ENCODE measurements at places on chromosomes 2 and 18.
A peak's percentile ranks its signal among the peaks of the same experiment; 100 is the strongest.

GRCh38 chr2:106020821-106021661 is 173.1 kb downstream of the UXS1 start:
- no peak for DNase-seq

DNA sequence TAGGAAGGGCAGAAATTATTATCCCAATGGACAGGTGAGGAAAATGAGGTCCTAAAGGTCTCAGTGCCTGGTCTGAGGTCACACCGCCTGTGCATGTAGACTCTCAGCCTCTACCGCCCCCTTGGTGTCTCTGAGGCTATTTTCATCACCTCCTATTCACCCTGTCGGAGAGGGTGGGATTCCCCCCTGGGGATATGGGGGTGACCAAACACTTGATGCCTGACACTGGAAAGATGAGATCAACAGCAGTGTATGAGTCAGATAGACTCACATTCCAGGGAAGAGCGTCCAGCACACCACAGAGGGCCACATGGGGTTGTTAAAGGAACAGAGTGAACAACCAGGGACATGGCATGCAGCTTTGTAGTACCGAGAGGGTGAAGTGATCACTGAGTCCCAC is 199.7 kb downstream of the SMAD2 start:
- no peak for DNase-seq

DNA sequence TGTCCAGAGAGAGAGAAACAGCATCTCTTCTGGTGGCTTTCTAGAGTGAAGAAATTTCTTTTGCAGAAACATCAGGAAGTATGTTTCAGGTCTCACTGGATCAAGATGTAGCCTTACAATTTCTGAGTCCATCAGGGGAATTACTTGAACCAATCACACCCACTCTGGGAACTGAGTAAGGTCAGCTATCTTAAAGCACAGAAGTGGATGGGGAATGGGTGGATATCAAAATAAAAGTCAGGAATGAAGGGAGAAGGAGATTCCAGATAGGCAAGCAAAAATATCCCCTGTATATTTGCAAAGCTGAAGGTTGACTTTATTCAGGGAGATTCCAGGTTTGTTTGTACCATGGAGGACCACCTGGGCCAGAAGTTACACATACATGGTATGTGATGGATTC is 188.0 kb downstream of the CYRIA start:
- DNase-seq: no peak

GRCh38 chr18:31585991-31586390 is 5.7 kb upstream of the TTR start:
- DNase-seq: no peak

DNA sequence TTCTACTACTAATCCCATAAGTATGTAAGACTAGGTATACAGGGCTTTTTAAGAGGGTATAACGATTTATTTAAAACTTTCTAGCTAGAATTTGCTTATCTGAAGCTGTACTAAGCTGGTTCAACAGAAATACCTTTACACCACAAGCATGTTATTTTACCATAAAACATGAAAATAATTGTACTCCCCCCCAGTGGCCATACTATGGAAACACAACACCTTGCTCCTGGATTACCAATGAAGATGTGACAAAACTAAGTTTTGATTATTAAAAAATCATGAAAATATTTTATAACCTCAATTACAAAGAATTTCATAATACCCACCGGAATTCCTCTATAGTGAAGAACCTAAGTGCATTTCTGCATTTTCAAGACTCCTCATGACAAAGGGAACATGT is 27.3 kb downstream of the LPIN2 start:
- DNase-seq: peak; percentile 38

- DNase-seq: no peak
Observed at GRCh38 chr2:238466243-238466756, 39.6 kb downstream of the ASB1 start.

DNA sequence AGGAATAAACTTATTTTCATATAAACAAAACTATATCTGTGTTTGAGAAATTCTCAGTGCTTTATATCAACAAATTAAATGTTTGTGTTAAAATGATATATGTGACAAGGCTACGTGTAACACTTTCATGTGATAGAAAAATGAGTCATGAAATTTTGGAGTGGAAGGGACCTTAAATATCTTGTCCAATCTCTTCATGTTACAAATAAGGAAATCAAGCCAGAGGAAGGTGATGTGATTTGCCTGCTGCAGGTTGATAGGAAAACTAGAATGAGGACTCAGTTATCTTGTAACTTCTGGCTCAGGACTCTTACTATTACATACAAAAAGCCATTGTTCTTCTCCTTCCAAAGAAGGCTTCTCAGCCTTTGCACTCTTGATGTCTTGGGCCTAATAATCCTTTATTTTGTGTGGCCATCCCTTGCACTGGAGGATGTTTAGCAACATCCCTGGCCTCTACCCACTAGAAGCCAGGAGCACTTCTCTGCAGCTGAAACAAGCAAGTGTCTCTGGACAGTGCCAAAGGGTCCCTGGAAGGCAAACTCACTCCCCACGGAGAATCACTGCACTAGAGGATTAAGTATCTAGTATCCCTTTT is 43.0 kb upstream of the NARS1 start:
- peak; percentile 52 for DNase-seq

DNA sequence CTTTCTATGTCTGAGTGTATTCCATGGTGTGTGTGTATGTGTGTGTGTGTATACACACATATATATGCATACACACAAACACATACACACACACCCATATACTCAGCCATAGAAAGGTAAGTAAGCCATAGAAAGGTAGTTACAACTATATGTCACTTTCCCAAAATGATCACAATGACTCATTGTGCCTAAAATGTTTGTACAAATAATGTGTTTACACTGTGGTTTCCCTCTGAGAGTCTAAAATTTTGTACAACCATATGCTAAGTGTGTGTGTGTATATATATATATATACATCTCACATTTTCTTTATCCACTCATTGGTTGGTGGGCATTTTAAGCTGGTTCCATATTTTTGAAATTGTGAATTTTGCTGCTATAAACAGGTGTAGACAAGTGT is 55.3 kb upstream of the CSRNP3 start:
- no peak for DNase-seq

DNA sequence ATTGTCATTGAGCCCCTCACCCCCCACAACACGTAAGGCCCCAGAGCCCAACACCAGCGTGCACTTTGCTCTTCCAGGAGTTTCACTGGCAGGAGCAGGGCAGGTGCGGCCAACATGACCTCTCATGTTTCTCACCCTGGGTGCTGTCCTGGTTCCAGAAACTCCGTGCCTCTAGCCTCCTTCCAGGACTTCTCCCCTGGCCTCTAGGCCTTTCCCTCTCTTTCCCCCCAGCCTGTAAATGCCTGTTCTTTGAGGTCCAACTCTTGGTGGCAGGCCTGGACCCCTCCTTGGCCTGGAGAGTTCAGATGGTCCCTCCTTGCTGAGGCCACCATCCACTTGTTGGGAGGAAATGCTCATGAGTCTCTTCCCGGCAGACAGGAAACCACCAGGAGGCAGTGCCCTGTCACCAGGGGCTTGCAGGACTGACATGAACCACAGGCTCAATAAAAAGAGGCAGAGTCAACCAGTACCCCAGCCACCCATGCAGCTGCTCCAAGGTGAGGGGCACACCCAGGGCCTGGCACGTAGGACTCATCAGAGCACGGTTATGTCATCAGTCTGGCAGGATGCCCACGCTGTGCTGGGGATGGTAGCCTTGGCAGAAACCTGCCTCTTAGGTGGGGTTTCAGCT is 1.5 kb downstream of the MALL start:
- DNase-seq: no peak

GRCh38 chr2:46493241-46493970 is 14.0 kb downstream of the TMEM247 start:
- DNase-seq: no peak

GRCh38 chr2:53769318-53769945 is 1.8 kb downstream of the CHAC2 start:
- DNase-seq: no peak

- DNase-seq: no peak
Observed at GRCh38 chr2:54073796-54074195, 41.6 kb upstream of the ACYP2 start.

DNA sequence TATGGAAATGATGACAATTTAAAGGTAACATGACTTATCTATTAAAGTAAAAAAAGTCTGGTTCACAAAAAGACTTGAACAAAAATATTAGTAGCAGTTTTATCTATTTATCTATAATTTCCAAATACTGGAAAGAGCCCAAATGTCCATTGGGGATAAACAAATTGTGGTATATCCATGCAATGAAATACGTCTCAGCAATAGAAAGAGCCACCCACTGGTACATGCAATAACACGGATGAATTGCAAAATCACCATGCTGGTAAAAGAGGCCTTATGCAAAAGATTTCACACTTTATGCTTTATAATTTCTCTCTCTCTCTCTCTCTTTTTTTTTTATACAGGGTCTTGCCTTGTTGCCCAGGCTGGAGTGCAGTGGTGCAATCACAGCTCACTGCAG is 91.4 kb upstream of the ASAP2 start:
- no peak for DNase-seq

- DNase-seq: no peak
Observed at GRCh38 chr2:216687646-216688045, 7.7 kb downstream of the IGFBP5 start.

DNA sequence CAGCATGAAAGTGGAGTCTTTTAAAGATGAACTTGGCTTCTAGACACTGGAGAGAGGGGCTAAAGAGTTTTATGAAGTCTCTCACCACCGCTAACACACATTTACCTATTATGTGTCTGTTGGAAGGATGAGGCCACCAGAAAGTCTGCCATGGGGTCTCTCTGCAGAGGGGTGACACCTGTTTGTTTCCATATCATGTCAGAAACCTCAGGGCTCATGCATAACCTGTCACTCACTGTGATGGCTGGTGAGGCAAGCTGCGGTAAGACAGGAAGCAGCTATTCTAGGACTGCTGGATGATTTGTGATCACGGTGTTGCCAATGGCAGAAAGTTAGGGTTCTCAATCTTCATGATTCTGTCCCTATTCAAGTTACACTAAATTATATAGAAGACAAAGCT is 60.8 kb upstream of the DNMT3A start:
- no peak for DNase-seq

DNA sequence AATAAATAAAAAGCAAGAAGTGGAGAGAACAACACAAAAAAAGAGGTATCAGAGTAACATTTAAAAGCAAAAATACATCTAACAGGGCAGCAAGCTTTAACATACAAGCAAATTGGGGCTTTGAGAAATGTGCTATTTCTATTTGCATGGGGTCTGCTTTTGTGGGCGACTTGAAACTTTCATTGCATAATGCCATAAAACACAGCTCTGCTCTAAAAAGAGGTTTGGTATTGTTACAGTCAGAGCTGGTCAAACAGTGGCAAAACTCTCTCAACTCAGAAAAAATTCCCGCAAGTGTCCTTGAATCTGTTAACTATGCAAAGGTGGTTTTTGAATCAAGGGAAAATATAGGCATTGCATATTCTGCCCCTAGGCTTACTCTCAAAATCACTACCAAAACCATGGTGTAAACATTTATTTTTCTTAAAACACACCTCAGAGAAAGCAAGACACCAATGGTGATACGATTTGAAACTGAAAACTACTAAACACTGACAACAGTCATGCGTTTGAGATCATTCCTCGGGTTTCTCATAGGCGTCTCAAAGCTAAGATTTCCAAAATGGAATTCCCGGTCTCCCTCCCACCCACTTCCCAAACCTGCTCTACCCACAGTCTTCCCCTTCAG is 45.5 kb downstream of the RNF152 start:
- no peak for DNase-seq

- DNase-seq: no peak
Observed at GRCh38 chr2:188324067-188324466, 32.4 kb downstream of the GULP1 start.

GRCh38 chr2:58928391-58928790 is 687.3 kb upstream of the FANCL start:
- no peak for DNase-seq

- no peak for DNase-seq
Observed at GRCh38 chr18:34159691-34160185, 65.0 kb downstream of the NOL4 start.

DNA sequence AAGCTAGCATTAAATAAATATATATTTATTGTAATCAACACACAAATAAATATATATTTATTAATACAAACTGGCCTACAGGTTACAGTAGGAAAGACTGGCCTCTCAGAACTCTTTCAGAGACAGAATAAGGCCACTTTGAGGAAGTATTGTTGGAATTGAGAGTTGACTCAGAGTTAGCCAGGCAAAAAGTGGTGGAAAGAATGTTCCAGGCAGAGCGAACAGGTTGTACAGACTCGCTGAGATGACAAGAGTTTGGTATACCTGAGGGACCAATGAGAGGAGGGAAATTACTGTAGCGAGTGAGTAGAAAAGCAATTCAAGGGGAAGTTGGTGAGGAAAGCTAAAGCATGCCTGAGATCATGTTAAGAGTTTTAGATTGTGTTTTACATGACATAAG is 19.0 kb upstream of the XDH start:
- DNase-seq: no peak

- no peak for DNase-seq
Observed at GRCh38 chr2:182621810-182622209, 94.2 kb upstream of the DNAJC10 start.

DNA sequence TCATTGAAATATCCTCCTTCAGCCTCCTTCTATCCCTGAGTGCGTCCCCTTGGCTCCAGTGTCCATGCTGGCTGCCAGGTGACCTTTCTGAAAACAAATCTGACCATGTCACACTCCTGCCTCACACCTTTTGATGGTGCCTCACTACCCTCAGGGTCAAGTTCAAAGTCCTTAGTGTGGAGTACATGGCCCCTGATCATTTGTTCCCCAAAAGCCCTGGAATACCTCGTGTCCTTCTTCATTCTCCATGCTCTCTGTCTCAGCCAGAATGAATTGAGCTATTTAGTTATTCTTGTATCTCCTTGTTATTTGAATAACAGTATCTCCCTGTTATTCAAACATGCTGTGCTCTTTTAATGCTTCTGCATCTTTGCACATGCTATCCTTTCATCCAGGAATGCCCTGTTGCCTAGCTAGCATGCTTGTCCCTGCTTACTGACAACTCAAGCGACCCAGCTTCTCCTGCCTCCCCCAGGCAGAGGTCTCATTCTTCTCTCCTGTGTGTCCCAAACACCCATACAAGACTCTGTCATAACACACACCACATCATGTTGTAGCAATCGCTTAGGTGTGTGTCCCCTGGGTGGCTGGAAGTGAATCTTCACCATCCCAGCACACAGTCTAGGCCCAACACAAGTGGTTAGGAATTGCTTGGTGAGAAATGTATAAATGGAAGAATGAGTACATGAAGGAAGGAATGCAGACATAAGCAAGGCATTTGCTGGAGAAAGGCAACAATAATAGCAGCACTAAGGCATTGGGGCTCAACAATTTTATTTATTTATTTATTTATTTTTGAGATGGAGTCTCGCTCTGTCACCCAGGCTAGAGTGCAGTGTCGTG is 144.0 kb downstream of the DDX1 start:
- DNase-seq: no peak

- no peak for DNase-seq
Observed at GRCh38 chr18:9082711-9083510, 19.6 kb upstream of the NDUFV2 start.

DNA sequence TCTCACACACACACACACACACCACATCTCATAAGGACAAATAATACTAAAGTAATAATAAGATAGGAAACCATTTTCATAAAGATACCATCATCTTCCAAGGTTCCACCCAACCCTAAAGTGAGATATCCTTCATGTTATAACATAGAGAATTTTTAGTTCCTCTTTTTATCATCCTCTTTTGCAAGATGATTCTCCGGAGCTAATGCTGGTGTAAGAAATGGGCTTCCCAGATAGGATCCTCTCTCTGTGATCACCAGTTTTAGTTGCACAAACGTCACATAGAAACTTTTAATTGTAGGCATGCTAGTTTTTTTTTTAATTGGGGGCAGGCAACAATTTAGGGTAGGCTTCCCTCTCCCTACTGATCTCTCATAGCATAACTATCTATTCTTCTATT is 49.6 kb downstream of the ARHGAP25 start:
- DNase-seq: peak; percentile 56
